Activated effector memory CD4-positive, alpha-beta T cell treated with anti-CD3 and anti-CD28 coated beads, Interleukin-2, amount 50 U/mL, for 16 hours (primary cell): ENCODE measurements at places on chromosomes 3 and 15.

GRCh38 chr3:42652251-42652610 is 1.3 kb upstream of the ZBTB47 start:
- no peak for DNase-seq

DNA sequence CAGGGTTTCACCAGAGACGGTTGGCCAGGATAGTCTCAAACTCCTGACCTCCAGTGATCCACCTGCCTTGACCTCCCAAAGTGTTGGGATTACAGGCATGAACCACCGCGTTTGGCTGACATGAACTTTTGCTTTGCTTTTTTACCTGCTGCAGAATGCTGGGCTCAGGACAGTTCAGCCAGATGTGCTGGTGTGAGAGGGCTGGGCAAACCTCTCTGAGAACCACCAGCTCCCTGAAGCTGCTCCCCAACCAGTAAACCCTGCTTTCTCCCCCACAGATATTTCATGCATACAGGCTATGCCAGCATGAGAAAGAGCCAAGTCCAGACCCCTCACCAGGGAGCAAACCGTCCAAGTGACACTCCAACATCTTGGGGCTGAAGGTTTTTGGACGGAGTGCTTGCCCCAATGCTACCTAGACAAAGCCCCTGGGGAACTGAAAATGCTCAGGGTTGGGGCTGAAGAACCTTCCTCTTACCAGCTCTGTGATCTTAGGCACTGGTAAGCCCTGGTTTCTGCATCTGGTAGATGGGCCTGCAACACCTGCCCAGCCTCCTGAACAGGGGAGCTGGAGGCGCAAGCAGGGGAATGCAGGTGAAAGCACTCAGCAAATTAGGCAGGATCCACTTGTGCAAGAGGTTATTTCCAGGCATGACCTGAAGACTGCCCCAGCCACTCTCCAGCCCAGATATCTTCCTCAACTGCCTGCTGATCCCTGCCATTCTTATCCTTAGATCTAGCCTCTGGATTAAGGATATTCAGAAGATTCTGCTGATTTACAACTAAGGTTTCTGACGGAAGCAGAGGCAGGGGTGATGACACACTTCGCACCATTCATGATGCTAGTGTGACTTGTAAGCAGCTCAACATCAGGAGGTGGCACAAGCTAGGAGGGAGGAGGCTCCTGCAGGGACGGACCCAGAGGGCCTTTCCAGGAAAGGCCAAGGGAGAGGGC is 78.8 kb downstream of the TLE3 start:
- peak; percentile 47 for DNase-seq

- DNase-seq = peak; percentile 81
Observed at GRCh38 chr3:10945683-10946287, 46.8 kb upstream of the SLC6A1 start.

GRCh38 chr15:101201411-101202174 is 50.3 kb downstream of the CHSY1 start:
- peak; percentile 67 for DNase-seq

GRCh38 chr15:92693691-92694331 is 38.2 kb upstream of the FAM174B start:
- no peak for DNase-seq

GRCh38 chr3:94248042-94248441 is 185.2 kb downstream of the NSUN3 start:
- no peak for DNase-seq

DNA sequence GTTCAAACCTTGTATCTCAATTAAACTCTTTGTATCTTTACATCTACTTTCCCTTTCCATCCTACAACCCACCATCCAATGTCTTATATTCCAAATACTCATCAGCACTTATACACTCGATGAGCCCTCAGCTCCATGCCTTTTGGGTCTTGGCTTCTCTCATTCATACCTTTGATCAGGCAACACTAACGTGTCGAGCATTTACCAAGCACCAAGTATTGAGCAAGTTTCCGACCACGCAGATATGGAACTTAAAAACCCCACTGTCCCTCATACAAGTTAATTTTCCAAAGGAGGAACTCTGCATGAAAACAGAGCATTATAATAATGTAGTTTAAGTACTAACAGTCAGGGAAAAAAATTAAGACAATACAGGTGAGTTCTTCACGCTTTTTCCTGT is 102.8 kb downstream of the IL1RAP start:
- DNase-seq = no peak

DNA sequence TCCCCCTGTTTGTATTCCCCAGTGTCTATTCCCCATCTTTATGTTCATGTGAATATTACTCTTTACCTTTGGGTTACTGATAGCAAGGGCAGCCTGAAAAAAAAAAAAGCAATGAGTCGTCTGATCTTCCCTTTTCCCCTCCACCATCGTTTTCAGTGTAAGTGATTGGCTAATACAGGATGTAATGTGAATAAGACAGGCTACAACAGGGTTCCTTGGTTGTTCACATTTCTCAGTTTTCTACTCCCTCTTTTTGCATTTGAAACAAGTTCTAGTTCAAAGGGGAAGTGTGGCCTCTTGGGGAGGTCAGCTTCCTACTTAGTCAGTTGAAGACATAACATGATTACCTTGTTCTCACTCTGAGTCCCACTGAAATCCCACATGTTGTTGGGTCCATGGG is 278.0 kb upstream of the TRIM42 start:
- DNase-seq = no peak

- no peak for DNase-seq
Observed at GRCh38 chr3:132539681-132540080, 57.4 kb upstream of the ACKR4 start.

DNA sequence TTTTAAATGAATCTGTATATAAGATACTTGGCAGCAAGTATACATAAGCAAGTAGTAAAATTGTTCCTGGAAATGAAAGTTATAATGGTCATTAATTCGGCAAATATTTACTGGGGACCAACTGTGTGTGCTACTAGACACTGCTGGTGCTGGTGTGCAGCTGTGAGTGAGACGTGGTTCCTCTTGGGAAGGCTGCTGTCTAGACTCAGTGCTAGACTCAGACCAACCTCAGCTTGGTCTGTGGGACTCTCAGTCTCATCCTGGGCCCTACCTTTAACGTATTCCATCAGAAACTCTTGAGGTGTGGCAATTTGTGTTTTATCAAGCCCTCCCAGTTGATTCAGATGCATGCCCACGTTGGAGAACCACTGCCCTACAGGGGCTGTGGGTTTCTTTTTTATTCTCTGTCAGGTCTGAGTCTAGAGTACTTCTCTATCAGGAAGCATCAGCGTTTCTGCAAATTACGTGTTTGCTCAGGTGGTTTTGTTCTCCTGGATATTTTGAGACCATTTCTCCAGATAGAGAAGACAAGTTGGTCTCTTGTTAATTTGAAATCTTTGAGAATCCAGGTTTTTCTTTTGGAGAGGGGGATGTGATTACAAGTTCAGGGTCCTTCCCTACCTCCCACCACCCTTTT is 6.8 kb downstream of the TLNRD1 start:
- no peak for DNase-seq

DNA sequence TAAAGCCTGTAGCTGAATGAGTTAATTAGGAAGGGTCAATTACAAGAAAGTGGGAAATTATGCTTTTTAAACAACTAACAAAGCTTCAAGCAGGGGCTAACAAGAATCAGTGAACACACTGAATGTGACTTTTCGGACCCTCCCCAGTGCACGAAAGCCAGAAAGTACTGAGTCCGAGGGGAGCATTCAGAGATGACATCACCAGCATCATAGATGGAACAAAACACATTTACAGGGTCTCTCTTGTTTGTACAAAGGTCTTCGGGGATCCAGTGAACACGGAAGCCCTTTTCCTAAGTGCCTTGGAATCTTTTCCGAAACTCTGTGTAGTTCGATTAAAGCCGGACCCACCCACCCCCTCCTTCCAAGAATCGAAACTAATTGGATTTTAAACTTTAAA is 829 bp downstream of the DCP1A start:
- no peak for DNase-seq

GRCh38 chr15:89383365-89384175 is 48.9 kb upstream of the POLG start:
- DNase-seq = no peak

DNA sequence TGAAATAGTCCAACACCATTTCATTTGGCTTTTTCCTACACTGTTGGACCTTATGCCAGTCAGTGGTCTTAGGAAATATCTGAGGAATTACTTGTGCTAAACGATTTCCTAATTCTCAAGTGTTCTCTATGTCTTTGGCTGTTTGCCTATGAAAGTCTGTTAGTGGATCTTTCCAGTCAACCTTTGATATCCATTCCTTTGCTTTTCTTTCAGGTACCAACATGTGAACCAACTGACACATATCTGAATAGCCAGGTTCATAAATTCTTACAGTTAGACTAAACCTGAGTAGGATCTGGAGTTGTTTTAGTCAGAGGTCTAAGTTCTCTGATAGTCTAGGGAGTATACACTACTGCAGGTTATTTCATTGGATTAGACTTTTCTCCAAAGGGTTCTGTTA is 343.5 kb upstream of the LRRC3B start:
- DNase-seq = no peak

DNA sequence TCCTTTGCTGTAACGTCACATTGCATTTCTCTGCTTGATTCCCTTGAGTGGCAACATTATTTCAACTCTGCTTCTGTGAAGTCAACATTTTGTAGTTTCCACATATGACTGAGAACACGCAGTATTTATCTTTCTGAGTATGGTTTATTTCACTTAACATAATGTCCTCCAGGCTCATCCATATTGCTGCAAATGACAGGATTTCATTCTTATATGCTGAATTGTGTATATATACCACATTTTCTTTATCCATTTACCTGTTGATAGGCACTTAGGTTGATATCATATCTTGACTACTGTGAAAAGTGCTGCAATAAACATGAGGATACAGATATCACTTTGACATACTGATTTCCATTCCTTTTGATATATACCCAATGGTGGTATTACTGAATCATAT is 878.5 kb downstream of the PLOD2 start:
- no peak for DNase-seq

- no peak for DNase-seq
Observed at GRCh38 chr3:131705558-131706051, 202.8 kb upstream of the MRPL3 start.

GRCh38 chr15:62377736-62378480 is 212.8 kb upstream of the C2CD4B start:
- DNase-seq = no peak

DNA sequence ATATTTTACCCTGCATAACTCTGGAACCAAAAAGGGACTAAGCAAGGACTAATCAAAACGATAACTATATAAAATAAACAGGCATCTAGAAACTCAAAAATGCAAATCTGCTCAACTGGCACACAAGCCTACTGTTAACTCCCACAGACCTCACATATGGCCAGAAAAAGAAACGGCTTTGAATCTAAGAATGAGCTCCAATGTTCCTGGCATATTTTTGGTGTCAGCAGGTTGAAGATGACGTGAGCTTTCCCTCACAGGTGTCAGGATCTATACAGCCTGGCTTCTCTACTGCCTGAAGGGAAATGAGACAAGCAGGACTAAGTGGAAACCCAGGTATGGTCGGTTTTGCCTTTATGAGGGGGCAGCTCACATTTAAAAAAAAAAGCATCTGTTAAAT is 120.1 kb upstream of the SPATA12 start:
- no peak for DNase-seq

GRCh38 chr3:21755896-21756295 is 4.9 kb upstream of the ZNF385D start:
- DNase-seq = no peak

GRCh38 chr3:149454746-149455145 is 19.8 kb upstream of the TM4SF4 start:
- no peak for DNase-seq

- no peak for DNase-seq
Observed at GRCh38 chr3:187798531-187799530, 53.6 kb upstream of the BCL6 start.

- DNase-seq = no peak
Observed at GRCh38 chr15:41878355-41878699, 15.5 kb downstream of the SPTBN5 start.

DNA sequence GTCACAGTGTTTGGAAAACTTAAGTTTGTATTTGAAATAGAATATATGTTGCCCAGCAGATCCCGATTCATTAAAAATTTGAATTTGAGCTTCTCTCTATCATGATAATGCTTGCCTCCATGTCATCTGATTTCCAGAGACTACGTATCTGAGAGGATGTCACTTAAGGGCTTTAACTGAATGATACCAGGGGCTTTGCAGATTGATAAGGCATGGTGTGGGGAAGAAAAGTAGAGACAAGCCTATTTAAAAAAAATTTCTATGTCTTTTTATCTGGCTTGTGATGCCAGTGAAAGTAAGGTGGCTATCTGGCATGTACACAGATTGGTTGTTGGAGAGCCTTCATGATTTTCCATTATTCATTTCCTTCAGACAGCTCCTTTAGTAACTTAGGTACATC is 72.7 kb downstream of the UBE2E2 start:
- no peak for DNase-seq

DNA sequence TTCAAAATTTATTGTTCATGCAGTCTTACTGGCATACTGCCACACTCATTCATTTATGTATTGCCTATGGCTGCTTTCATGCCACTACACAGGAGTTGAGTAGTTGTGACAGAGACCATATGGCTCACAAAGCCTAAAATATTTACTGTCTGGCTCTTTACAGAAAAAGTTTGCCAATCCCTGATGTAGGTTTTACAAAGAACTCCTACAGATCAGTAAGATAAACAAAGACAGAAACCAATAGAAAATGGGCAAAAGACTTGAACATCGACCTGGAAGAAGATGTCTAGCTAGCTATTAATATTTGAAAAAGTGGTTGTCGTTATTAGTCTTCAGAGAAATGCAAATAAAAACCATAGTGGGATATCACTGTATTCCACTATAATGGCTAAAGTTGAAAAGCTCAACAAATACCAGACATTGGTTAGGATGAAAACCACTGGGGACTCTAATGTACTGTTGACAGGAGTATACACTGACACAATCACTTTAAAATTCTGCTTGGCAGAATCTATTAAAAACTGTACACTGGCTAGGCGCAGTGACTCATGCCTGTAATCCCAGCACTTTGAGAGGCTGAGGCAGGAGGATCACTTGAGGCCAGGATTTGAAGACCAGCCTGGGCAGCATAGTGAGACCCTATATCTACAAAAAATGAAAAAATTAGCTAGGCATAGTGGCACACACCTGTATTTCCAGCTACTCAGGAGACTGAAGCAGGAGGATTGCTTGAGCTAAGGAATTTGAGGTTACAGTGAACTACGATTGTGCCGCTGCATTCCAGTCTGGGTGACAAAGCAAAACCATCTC is 87.7 kb downstream of the NEO1 start:
- DNase-seq = no peak

GRCh38 chr15:36885771-36886170 is 214.6 kb downstream of the MEIS2 start:
- DNase-seq = no peak

- DNase-seq = no peak
Observed at GRCh38 chr3:37588758-37589157, 272.9 kb upstream of the CTDSPL start.

- DNase-seq = no peak
Observed at GRCh38 chr3:9676785-9677184, 26.8 kb upstream of the CPNE9 start.

DNA sequence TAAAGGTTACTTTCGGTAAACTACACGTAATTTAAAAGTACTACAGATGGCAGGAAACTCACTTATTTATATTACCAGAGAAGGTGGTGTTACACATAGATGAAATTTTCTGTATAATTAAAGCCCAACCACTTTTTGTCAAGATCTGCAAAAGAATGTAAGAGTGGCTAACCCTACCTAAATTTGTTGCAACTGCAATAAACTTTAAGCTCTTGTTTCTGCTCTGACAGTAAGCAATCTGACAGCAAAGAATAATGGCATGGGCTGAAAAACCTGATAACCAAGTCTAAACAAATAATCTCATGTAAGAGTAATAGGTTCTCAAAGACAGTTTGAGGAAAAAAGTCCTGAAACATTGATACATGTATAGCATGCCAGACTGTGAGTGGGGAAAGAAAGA is 897.3 kb downstream of the TUSC7 start:
- DNase-seq = no peak

- no peak for DNase-seq
Observed at GRCh38 chr3:149042789-149043386, 43.4 kb downstream of the HLTF start.
